Placental pericyte (primary cell): ENCODE measurements at places on chromosomes 3 and 15. TPM values are rescaled to one million over a fixed set of nuclear protein-coding genes. Genes with fewer than 3 reads are reported as not detected.

RTP3 gene
- not detected in 2 replicates for total RNA-seq

CCDC33 gene
- total RNA-seq: 0.88 and 4.0 TPM in 2 replicates

MAGI1 gene
- 18.6 and 25.6 TPM in 2 replicates for total RNA-seq

CCR8 gene
- not detected in 2 replicates for total RNA-seq

SLC2A2 gene
- total RNA-seq: not detected in 2 replicates

ALS2CL gene
- 0.88 and 1.3 TPM in 2 replicates for total RNA-seq

IP6K1 gene
- total RNA-seq: 50.3 and 52.1 TPM in 2 replicates

FHIT gene
- 0.29 TPM in 1 of 2 replicates, not detected in the other for total RNA-seq

MOBP gene
- total RNA-seq: not detected in 2 replicates

ISL2 gene
- total RNA-seq: 0.14 TPM in 1 of 2 replicates, not detected in the other

GRAMD1C gene
- total RNA-seq: 2.8 and 7.7 TPM in 2 replicates

FAM81A gene
- total RNA-seq: 0.29 TPM in 1 of 2 replicates, not detected in the other

GUCA1C gene
- total RNA-seq: not detected in 2 replicates

EFHB gene
- total RNA-seq: not detected in 2 replicates

LHFPL4 gene
- total RNA-seq: not detected in 2 replicates

CPLX3 gene
- total RNA-seq: not detected in 2 replicates

SEMA3G gene
- under 0.01 TPM in 2 replicates for total RNA-seq

CCR1 gene
- total RNA-seq: 0.86 TPM in 1 of 2 replicates, not detected in the other

ATP13A3 gene
- 534 and 846 TPM in 2 replicates for total RNA-seq

C3orf85 gene
- not detected in 2 replicates for total RNA-seq

CHRM5 gene
- total RNA-seq: under 0.01 TPM in 1 of 2 replicates, not detected in the other

ADAMTS7 gene
- total RNA-seq: 7.7 and 18.8 TPM in 2 replicates

GPR176 gene
- total RNA-seq: 177 and 201 TPM in 2 replicates

OXNAD1 gene
- 7.0 and 14.3 TPM in 2 replicates for total RNA-seq

ZNF280D gene
- total RNA-seq: 23.0 and 49.1 TPM in 2 replicates

LMAN1L gene
- under 0.01 TPM in 1 of 2 replicates, not detected in the other for total RNA-seq

CD96 gene
- total RNA-seq: under 0.01 TPM in 1 of 2 replicates, not detected in the other

CTNNB1 gene
- total RNA-seq: 766 and 1,077 TPM in 2 replicates

NPAP1 gene
- total RNA-seq: not detected in 2 replicates

APOD gene
- 1.3 and 2.0 TPM in 2 replicates for total RNA-seq

CDV3 gene
- 235 and 283 TPM in 2 replicates for total RNA-seq

EPHB1 gene
- 0.88 and 1.0 TPM in 2 replicates for total RNA-seq

OSBPL10 gene
- total RNA-seq: 20.3 and 21.4 TPM in 2 replicates

SNX33 gene
- 22.5 and 28.2 TPM in 2 replicates for total RNA-seq

SPATA12 gene
- total RNA-seq: not detected in 2 replicates
